ENCODE measurements at places on chromosomes 3 and 15.

- DNase-seq, result no peak
Measured at GRCh38 chr3:50243543-50243895, 7.5 kb downstream of the GNAI2 start.

DNA sequence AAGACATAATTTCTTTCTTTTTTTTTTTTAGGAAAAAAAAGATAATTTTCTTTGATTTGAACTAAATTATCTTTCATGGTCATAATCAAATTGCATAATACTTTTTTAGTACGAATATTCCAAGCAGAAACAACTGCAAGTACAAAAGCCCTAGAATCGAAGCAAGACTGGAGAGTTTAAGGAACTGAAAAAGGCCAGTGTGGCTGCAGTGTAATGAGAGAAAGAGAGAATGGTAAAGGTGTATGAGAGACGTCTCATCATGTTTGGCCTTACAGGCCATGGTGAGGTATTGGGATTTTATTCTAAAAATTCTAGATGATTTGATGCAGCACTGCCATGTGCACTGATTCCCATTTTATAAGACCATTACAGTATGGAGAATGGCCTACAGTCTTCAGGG, 180.9 kb downstream of the SUCNR1 start:
- DNase-seq, result no peak

DNA sequence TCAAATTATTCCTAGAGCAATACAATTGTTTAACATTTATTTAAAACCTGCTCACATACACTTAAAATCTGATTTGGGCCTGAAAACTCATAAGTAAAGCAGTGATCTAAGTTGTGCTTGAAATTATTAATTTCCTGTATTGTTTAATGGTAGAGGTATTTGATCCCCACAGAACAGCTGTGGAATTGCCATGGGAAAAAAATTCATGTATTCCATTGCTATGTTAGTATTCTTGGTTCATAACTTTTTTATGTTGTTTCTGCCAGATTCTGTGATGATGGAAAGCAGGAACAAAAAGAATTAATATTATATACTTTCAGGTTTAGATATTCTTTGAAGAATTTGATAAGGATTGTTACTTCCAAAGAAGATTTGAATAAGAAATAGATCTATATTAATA, 831.5 kb upstream of the NR2F2 start:
- no peak for DNase-seq

DNA sequence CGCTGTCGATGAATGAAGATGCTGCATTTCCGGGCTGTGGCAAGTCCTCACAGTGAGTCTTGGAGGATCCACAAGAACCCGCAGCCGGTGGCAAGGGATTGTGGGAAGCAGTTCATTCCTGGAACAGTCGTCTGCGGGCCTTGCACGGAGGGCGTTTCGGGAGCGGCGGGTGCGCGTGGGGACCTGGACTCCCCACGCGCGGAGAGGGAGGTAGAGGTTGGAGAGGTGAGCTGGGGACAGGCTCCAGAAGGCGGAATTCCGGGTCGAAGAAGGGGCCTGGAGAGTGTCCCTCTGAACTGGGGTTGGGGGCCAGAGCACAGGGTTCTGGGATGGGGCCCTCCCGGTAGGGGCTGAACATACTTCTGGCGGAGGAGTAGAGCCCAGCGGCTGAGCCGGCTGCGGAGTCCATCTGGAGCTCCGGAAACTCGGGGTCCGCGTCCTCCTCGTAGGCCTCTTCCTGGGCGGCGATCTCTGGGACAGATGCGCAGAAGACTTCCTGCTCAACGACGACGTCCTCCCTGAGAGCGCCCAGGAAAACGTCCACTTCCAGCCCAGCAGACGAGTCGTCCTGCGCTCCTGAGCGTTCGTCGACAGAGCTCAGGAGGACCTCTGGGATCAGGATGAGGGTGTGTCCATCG, 593 bp downstream of the PRR23A start:
- no peak for DNase-seq

DNA sequence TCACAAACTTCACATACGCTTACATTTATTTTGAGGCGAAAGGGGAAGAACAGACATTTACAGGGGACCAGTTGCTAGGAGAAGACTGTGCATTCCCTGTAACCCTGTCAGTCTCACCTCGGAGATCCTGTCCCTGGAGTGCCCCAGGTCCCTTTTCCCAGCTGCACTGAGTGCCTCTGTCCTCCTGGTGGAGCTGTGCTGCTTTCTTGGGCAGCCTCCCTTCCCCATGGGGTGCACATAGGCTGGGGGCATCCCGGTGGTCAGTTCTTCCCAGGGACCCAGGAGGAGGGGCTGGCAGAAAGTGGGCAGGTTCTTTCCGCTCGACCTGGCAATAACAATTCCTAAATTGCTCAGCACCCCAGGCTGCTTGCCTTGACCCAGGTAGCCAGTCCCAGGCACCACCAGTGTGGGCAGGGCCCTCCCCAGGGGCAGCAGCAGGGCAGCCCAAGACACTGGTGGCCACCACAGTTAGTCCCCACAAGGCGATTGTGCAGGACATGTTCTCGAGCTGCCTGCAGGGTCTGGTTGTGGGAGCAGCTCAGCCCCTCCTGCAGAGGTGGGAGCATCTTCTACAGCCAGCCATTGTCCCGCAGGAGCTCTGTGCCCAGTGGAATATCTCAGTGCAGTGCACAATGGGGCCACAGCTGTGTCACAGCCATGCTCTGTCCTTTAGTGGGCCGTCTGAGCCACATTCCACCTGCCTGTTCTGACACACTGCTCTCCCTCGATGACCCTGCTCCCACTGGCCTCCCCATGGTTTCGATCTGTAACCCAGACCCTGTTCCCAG, 36.3 kb downstream of the APBA2 start:
- DNase-seq, result no peak

GRCh38 chr15:77616072-77616471, 16.6 kb downstream of the LINGO1 start:
- no peak for DNase-seq

DNA sequence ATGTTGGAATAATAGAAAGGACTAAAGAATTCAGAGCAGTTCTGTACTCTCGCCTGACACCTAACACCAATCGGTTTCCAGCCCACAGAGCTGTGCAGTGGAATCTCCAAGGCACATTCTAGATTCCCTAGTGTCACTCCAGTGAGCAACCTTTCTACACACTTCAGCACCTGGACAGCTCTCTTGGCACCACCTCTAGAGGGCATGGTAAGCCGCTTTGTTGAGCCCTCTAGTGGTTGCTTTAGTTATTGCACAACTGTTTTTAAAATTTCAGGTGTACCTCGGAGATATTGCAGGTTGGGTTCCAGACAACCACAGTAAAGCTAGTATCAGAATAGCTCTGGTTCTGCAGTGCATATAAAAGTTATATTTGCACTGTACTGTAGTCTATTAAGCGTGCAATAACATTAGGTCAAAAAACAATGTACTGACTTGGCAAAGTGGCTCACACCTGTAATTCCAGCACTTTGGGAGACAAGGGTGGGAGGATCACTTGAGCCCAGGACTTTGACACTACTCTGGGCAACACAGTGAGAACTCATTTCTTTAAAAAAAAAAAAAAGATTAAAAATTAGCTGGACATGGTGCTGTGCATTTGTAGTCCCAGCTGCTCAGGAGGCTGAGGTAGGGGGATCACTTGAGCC, 26.5 kb upstream of the ERC2 start:
- DNase-seq, result no peak

DNA sequence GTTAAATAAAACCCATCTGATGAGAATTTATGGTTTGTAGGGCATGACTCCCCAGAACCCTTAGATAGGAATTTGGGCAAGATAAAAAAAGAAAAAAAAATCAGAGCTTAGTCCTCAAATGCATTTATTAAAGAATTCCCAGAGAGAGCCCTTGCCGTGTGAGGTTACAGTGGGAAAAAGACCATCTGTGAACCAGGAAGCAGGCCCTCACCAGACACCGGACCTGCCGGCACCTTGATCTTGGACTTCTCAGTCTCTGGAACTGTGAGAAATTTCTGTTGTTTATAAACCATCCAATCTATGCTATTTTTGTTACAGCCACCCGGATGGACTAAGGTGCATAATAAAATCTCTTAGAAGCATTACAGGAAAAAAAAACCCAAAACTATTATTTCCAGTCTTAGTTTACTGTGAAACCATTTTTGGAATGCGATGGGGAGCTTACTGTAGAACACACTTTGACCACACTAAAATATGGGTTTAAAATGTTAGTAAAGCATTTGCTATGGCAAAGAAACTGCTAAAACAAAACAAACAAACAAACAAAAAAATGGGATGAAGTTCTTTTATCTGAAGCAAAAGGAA, 72.2 kb downstream of the LEKR1 start:
- DNase-seq, result no peak

DNA sequence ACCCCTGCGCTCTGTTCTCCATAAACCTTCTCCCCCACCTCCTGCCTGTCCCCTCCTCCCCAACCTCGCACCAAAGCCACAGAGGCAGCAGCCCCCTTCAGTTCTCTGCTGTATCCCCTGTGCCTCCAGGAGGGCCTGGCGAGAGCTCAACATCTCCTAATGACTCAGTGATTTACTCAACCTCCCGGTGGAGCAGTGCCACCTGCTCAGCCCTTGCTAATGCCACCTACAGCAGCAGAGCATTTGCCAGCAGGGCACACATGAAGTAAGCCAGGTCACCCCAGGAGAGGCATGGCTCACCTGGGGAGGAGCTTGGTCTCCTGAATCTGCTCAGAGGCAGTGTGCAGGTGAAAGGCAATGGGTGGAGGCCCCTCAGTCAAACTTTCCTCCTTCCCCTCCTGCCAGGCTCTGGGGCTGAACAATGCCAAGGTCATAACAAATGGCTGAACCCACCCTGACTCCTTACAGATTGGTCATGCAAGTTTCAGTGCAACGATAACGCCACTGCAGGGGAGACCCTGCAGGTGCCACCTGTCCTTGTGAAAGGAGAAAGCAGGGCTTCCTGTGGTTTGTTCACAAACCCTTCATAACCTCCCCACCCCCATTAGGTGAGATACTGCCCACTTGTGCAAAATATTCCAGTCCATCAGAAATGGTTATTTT, 19.8 kb downstream of the TRPM1 start:
- DNase-seq, result peak; percentile 31

GRCh38 chr3:25021816-25022215, 406.2 kb upstream of the RARB start:
- DNase-seq, result no peak

- no peak for DNase-seq
Measured at GRCh38 chr3:129505341-129505740, 23.1 kb upstream of the RHO start.

- DNase-seq, result peak; percentile 81
Measured at GRCh38 chr3:122101646-122102045, 46.5 kb downstream of the CD86 start.

DNA sequence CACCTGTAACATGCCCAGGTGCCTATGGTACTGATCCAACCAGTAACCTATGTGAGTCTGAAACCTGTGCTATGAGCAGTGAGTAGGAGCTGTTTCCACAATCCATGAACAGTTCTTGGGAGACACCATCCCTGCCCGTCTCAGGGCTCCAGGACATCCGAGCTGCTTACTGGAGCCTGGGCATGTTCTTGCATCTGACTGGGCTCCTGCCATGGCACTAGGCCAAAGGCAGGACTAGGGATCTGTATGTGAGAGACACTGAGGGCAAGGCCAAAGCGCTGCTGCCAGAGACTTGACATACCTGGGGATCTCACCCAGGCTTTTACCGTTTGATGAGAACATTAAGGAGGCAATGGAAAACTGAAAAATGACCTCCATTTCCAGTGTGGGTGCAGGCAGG, 59.8 kb downstream of the WDR76 start:
- no peak for DNase-seq

GRCh38 chr15:74384881-74385643, 17.6 kb upstream of the CYP11A1 start:
- no peak for DNase-seq

DNA sequence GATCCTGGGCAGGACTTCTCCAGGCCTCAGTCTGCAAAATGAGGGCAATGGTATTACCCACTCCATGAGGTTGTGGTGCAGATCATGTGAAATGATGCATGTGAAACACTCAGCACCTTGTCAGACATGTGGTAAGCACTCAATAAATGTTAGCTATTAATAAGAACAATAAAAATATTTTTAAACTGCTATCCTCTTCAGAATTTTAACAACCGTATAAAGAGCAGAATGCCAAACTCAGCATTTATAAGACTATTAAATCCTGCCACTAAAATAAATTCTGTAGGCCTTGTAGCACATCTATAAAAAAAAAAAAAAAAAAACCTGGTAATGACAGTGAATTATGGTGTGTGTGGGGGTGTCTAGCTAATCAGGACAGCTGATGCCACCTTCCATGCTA, 213.9 kb upstream of the UMPS start:
- DNase-seq, result no peak

DNA sequence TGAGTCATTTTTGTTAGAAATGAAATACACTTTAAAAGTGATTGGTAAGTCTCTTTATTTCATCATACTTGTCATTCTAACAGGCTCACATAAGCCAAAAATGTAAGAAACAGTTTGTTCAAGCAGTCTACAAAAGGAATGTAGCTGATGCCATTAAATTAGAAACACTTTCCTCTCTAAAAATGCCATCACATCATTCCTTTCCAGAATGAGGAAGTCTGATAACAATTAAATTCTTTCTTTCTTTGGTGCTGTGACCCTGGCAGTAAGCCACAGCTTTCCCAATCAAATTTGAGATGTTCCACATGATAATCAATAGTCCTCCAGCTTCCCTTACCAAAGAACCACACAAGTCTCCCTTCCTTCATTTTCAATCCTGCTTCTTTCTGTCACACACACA, 9.4 kb upstream of the P2RY1 start:
- DNase-seq, result no peak

DNA sequence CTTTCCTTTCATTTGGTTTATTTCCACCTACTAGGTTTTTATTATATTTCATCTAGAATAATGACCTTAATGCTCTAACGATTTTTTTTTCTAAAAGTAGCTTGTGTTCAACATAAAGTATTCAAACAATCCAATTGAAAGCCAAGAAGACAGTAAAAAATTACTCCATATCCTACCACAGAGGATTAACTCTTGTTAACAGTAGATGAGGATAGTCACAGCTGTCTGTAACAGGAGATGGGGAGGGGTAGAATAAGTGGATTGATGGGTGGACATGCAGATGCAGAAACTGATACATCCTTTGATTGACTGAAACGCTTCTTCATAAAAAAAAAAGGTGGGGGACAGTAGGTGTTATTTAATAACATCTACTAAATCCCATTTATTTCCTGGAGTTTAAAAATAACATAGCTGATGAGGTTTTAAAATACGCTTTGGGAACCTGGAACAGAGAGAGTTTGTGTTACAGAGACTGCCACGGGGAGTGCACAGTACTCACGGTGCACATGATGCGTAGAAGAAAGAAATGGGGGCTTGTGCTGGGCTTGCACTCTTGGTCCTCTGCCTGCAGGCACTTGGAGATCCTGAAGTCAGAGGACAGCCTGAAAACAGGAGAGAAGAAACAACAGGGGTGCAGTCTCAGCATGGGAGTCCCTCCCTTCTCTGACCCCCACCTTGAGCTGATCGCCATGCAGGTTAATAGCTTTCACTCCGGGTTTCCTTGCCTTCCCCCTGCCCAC, 226.7 kb downstream of the THSD4 start:
- DNase-seq, result no peak

- no peak for DNase-seq
Measured at GRCh38 chr15:100972975-100973350, 53.8 kb downstream of the LRRK1 start.

Measured in NCI-H2081 treated with DMSO at 0.1 percent for 48 hours (cell line).